HT1080 (cell line): ENCODE measurements at places on chromosomes 11 and 22. TPM values are rescaled to one million over a fixed set of nuclear protein-coding genes. Genes with fewer than 3 reads are reported as not detected.

DNA sequence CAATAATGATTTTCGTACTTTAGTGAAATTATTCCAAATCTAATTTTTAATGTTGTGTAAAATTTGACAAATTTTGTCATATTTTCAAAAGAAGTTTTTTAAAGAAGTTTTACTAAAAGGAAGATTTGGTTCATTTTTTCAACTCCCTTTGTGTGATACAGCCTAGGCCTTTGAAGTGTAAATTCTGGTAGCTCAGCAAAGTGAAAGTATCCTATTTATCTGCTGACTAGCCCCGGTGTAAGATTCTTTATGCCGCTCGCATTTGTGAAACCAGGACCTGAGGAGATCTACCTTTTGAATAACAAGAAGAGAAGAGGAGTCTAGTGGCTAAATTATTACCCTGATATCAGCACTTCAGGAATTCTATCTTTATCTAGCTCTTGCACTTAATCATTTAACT is 177.4 kb downstream of the JRKL start:
- DNase-seq = no peak

DNA sequence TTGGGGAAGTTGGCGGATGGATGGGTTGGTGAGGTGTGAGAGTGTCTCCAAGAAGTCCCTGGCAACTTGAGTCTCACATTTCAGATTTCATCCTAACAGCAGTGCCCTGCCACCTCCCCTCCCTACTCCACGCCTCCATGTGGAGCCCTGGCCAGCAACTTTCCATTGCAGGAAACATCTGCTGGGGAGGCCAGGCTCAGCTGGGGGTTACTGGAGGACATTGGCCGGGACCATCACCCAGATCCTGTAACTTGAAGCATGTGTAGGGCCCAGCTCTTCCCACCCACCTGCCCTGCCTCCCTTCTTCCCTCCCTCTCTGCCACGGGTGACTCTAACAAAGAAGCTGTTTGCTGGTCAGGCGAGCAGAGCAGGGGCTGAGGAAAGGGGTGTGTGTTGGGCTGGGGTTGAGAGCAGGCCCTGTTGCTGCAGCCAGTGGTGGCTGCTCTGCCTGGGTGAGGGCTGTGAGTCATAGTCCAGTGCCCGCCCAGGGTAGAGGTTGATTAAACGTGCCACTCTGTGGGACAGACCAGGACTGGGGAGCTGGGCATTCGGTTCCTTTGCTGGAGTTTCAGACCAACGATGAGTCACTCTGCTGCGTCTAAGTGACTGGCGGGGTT is 64.0 kb downstream of the SCN3B start:
- peak; percentile 97 for DNase-seq

GRCh38 chr11:250740-251299 is 14.0 kb downstream of the PSMD13 start:
- peak; percentile 32 for DNase-seq

DNA sequence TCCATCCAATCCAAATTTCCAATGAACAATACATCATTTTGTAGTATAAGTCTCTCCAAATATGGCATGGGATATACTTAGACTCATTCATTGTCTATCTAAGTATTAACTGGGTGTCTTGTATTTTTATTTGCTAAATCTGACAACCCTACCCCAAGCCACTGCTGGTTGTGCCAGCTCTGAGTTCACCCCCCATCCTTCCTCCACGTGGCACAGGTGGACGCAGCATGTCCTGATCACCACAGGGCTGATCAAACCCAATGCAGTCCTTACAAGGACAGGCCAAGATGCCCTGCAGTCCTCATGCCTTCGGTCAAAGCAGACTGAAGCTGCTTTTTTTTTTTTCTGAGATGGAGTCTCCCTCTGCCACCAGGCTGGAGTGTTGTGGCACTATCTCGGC is 62.8 kb downstream of the SYN3 start:
- no peak for DNase-seq

- DNase-seq = no peak
Observed at GRCh38 chr11:44379141-44380008, 69.4 kb upstream of the ALX4 start.

The SOX10 gene
- total RNA-seq = not detected in 2 replicates

DNA sequence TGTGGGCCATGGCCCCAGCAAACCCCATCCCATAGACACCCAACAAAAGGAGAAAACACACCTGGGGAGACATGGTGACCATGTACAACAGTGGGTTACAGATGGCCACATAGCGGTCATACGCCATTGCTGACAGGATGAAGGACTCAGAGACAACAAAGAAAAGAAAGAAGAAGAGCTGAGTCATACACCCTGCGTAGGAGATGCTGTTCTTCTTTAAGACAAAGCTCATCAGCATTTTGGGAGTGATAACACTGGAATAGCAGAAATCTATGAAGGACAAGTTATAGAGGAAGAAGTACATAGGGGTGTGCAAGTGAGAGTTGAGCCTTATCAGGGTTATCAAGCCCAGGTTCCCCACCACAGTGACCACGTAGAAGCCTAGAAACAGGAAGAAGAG is 4.9 kb downstream of the OR8B8 start:
- DNase-seq = no peak

GRCh38 chr11:133553885-133554740 is 21.8 kb upstream of the OPCML start:
- no peak for DNase-seq

DNA sequence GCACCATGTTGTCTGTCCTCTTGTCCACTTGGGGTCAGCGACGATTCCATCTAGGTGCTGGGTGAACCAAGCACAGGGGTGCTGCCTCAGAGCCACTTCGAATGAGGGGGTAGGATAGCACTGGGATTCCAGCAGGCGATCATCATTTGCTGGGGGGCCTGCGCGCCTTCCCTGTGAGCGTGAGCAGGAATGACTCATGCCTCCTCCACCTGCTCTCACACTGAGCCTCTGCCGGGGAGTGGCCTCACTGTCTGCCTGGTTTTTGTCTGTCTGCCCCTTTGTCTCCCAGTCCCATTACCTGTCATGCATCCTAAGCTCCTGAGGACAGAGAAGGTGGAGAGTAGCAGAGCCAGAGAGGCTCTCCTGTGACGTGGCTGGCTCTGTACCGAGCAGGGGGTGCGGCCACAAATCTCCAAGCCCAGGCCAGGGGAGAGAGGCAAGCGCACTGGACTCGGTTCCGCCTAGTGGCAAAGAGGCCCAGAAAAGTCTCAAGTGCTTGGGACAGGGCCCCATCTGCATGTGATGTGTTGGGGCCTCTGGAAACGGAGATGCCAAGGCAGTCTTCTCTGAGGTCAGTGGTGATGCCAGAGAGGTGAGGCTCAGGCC is 30.8 kb downstream of the RSPH14 start:
- DNase-seq = peak; percentile 11

- DNase-seq = no peak
Observed at GRCh38 chr11:83542861-83543260, 256.7 kb upstream of the CCDC90B start.

The SOX6 gene
- total RNA-seq = 0.13 and 0.84 TPM in 2 replicates

- DNase-seq = no peak
Observed at GRCh38 chr22:30694640-30695350, at the start of gene OSBP2. TSS of gene OSBP2 (plus strand) at chr22:30694874. CDS start at chr22:30694910, 36 bp downstream.

- DNase-seq = no peak
Observed at GRCh38 chr11:107733518-107733917, 21.7 kb upstream of the SLN start.

- peak; percentile 57 for DNase-seq
Observed at GRCh38 chr11:130121445-130121978, 38.1 kb upstream of the ST14 start.

The OR51D1 gene
- not detected in 2 replicates for total RNA-seq

GRCh38 chr11:126884594-126884993 is 116.0 kb downstream of the KIRREL3 start:
- no peak for DNase-seq

The RCOR2 gene
- 0.11 and 0.17 TPM in 2 replicates for total RNA-seq

The NXPE2 gene
- total RNA-seq = not detected in 2 replicates

- no peak for DNase-seq
Observed at GRCh38 chr22:39819429-39819828, 74.1 kb downstream of the ENTHD1 start.

DNA sequence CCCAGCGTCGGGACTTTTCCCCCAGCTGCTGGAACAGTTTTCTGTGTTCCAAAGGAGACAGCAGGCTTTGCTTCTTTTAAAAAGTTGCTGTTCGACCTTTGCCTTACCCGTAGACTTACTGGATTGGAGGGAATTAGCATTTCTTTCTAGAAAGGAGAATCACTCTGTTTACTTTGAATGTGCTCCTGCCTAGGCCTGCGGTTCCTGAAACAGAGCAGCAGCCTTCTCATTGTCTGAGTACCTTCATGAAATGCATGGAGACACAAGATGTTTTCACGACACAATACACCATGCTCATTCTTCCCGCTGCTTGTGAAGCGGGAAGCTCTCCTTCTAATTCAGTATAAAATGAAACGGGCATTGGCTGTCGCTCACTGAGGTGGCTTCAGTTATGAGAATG is 196.2 kb downstream of the TBC1D22A start:
- DNase-seq = no peak

GRCh38 chr11:86292912-86293616 is 9.0 kb upstream of the HIKESHI start:
- DNase-seq = no peak
